ENCODE measurements at places on chromosomes 5 and 9. TPM values are rescaled to one million over a fixed set of nuclear protein-coding genes. Genes with fewer than 3 reads are reported as not detected.
A peak's percentile ranks its signal among the peaks of the same experiment; 100 is the strongest.

- H3K4me3 ChIP-seq, result no peak overlapping the region
- H3K4me1 ChIP-seq, result peaks cover 47% of the 10 kb centered on the region
- H3K27me3 ChIP-seq, result no peaks in the 10 kb centered on the region
- H3K27ac ChIP-seq, result peak overlapping the region; percentile 38
- peak; percentile 40 for DNase-seq
- no peaks in the 10 kb centered on the region for H3K36me3 ChIP-seq
These were observed 198.8 kb downstream of the AUH start for GRCh38 chr9:91162784-91163443.

DNA sequence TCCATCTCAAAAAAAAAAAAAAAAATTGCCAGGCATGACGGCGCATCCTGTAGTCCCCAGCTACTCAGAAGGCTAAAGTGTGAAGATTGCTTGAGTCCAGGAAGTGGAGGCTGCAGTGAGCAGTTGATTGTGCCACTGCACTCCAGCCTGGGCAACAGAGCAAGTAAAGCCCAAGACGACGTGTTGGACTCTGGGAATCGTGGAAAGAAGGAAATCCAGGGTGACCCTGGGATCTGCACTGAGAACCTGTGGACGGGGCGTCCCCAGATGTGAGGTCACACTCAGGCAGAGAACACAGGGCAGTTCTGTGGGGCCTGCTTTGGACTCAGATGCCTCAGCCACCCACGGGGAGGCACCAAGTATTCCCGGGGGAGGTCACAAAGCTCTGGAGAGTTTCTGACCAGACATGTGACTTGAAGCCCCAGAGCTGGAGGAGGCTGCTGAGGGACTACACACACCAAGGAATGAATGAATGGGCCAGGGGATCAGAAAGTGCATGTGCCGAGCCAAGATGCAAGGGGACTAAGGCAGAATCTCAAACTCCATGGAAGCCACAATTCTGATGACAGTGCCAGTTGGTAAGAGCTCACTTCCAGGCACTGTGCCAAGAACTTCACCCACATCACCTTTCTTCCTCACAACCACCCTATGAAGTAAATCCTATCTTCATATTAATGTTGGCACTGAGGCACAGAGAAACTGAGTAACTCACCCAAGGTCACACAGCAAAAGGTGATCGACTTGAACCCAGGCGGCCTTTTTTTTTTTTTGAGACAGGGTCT is 12.9 kb downstream of the DYNC2I2 start:
- H3K36me3 ChIP-seq, result peaks cover 13% of the 10 kb centered on the region
- no peak overlapping the region for H3K27ac ChIP-seq
- H3K4me3 ChIP-seq, result no peak overlapping the region
- no peak for DNase-seq
- no peaks in the 10 kb centered on the region for H3K4me1 ChIP-seq

DNA sequence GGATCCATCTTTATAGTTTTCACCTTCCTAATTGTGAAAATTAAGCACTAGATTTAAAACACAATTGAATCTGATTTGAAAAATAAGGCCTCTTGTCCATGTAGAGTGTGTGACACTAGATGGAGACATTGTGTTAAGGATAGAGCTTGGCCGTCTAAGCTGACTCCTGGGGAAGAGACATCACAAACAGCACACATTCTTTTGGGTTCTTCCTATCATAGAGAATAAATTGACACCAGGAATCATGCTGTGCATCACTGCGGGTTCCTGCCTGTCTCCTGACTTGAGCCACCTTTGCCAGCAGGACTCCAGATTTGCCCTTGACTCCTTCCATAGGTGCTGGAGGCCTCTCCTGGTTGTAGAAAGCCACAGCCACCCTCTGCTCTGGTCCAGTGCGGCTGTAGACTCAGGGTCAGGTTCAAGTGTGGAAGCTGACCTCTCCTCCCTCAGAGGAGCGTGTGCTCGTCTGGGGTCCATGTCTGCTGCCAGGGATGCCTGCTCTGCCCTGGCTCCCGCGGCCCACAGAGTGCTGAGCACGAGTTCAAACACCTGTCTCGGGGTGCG is 11.2 kb downstream of the ROPN1L start:
- H3K4me1 ChIP-seq, result peaks cover 42% of the 10 kb centered on the region
- no peak for DNase-seq
- no peaks in the 10 kb centered on the region for H3K36me3 ChIP-seq

DNA sequence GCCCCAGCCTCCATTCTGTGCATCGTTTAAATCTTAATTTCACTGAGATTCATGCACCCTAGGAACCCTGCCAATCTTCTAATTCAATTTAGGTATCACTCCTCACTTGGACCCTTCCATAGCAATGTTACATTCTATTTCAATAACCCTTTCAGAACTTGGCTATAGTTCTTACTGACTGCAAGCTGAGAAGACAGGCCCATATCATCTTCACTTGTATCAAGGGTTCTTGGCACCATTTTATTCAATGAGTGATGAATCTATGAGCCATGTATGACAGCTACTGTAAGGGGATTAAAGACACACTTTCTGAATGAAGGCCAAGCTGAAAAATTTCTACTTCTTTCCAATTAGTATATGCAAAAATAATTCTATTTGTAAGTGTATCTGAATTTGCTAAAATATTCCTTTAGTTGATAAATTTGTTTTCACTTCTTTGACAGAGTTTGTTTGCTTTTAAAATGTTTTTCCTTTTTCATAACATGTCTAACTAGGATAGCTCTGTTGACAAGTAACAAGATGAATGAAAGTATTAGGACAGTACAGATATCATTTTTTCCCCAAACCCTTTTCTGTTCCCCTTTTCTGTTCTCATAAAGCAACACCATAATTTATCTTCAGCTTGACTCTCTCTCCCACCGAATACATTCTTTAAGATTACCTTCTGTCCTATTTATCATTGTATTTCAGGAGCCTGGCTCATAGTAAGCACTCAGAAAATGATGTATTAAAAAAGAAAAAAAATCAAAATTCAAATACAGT is 9.6 kb downstream of the ITGA2 start:
- no peak overlapping the region for H3K27ac ChIP-seq
- DNase-seq, result no peak
- H3K27me3 ChIP-seq, result no peaks in the 10 kb centered on the region
- H3K4me3 ChIP-seq, result no peak overlapping the region

GRCh38 chr5:175248416-175248905 is 195.5 kb downstream of the DRD1 start:
- H3K27me3 ChIP-seq, result no peaks in the 10 kb centered on the region
- peaks cover 40% of the 10 kb centered on the region for H3K4me1 ChIP-seq

The PCDHGA3 gene
- total RNA-seq, result not detected

The BHMT2 gene
- not detected for total RNA-seq
